ENCODE measurements at places on chromosomes 13 and 19. TPM values are rescaled to one million over a fixed set of nuclear protein-coding genes. Genes with fewer than 3 reads are reported as not detected.

IL17D gene
- 0.54 TPM for total RNA-seq

FCAR gene
- total RNA-seq: not detected

KCNC3 gene
- total RNA-seq: not detected

NOTCH3 gene
- total RNA-seq: 7.7 TPM

TJP3 gene
- 0.69 TPM for total RNA-seq

TGFBR3L gene
- total RNA-seq: 4.5 TPM

SOX1 gene
- not detected for total RNA-seq

TNFAIP8L1 gene
- 2.7 TPM for total RNA-seq

C19orf85 gene
- total RNA-seq: 0.23 TPM

LRP3 gene
- total RNA-seq: 9.5 TPM

ZIM2 gene
- not detected for total RNA-seq

LILRA1 gene
- total RNA-seq: not detected

FUT6 gene
- not detected for total RNA-seq

TSEN34 gene
- 28.0 TPM for total RNA-seq

POU4F1 gene
- not detected for total RNA-seq

SMIM24 gene
- not detected for total RNA-seq

NOVA2 gene
- not detected for total RNA-seq

ZNF763 gene
- 0.23 TPM for total RNA-seq

S1PR5 gene
- total RNA-seq: not detected

LGALS14 gene
- total RNA-seq: not detected

GPC5 gene
- not detected for total RNA-seq

BST2 gene
- total RNA-seq: 24.8 TPM

NPAS1 gene
- total RNA-seq: 0.44 TPM

ZFP14 gene
- total RNA-seq: 1.5 TPM

RDH8 gene
- total RNA-seq: not detected

KMT5C gene
- 12.9 TPM for total RNA-seq

ZNF506 gene
- 2.5 TPM for total RNA-seq

NLRP7 gene
- not detected for total RNA-seq

CLIP3 gene
- total RNA-seq: 2.3 TPM

MAP4K1 gene
- total RNA-seq: 0.56 TPM

PGLYRP2 gene
- not detected for total RNA-seq

UPF3A gene
- 56.6 TPM for total RNA-seq

CEACAM7 gene
- total RNA-seq: not detected

FLT3 gene
- total RNA-seq: not detected

PGLYRP1 gene
- not detected for total RNA-seq

ZNF180 gene
- 3.2 TPM for total RNA-seq

NALCN gene
- 8.5 TPM for total RNA-seq

ZNF85 gene
- total RNA-seq: 6.9 TPM

PCP2 gene
- total RNA-seq: not detected

IZUMO2 gene
- total RNA-seq: not detected

ZNF708 gene
- 5.3 TPM for total RNA-seq

CRLF1 gene
- 4.3 TPM for total RNA-seq

LILRA5 gene
- total RNA-seq: not detected

CGB2 gene
- total RNA-seq: not detected

LRRC63 gene
- not detected for total RNA-seq

ZNF784 gene
- total RNA-seq: 2.7 TPM

NLRP4 gene
- total RNA-seq: not detected

ADGRE1 gene
- total RNA-seq: not detected

ZMYM2 gene
- total RNA-seq: 62.2 TPM

CASP14 gene
- not detected for total RNA-seq

GNG7 gene
- total RNA-seq: 0.22 TPM

TMEM59L gene
- 0.33 TPM for total RNA-seq
